ENCODE measurements at places on chromosomes 13 and 19.

DNA sequence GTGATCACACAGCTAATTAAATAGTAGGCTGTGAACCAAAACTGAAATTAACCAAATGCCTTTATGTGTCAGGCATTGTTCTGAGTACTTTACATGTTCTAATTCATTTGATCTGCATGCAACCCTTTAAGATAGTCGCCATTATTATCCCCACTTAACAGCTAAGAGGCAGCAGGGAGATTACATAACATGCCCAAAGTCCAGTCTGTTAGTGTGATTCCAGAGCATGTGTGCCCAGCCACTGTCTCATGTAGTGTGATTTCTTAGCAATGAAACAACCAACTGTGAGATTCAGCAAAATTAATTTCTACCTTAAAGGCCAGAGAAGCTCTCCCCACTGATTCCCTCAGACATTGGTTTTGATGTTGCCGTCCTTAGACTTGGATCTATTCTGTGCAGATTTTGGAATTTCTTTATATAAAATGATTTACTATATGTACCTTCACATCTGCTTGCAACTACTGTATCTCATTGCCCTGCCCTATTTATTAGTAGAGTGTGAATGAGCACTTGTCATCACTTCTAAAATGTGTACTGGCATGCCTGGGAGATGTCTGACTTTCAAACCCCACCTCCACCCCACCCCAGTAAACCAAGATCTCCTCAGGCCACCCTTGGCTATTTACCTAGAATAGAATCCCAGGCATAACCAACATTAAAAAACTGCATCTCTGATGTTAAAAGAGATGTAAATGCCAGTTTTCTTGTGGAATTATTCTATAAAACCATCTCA is 41.2 kb downstream of the POLR1D start:
- no peak for DNase-seq

- no peak for DNase-seq
Observed at GRCh38 chr13:114109641-114110041, 22.8 kb downstream of the RASA3 start.

DNA sequence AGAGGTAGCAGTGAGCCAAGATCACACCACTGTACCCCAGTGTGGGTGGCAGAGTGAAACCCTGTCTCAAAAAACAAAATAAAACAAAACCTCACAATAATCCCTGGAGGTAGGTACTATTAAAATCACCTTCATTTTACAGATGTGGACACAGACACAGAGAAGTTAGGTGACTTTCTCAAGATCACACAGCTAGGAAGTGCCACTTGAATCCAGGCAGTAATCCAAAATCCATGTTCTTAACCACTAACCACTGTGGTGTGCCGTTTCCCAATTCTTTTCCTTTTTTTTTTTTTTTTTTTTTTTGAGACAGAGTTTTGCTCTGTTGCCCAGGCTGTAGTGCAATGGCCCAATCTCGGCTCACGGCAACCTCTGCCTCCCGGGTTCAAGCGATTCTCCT is 9.0 kb downstream of the PPP1R14A start:
- no peak for DNase-seq

DNA sequence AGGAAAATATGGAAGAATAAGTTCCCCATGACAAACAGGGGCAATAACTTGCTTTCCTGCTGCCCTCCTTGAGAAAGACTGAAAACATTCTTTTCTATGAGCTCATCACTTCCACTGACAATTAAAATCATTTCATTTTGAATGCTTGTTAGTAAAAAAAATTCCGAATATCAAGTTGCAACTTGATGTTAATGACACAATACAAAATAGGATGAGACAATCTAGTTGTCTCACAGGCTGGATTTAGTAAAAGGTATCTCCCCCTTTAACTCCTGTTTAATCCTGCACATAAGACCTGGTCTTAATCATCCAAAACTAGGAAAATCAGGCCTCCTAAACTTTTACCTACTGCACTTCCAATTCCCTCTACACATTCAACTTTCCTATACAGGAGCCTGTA is 24.7 kb downstream of the IRS2 start:
- no peak for DNase-seq

GRCh38 chr19:9940778-9941177 is 4.5 kb upstream of the OLFM2 start:
- DNase-seq, result no peak

- DNase-seq, result no peak
Observed at GRCh38 chr13:91248249-91248648, 99.2 kb upstream of the MIR17HG start.

DNA sequence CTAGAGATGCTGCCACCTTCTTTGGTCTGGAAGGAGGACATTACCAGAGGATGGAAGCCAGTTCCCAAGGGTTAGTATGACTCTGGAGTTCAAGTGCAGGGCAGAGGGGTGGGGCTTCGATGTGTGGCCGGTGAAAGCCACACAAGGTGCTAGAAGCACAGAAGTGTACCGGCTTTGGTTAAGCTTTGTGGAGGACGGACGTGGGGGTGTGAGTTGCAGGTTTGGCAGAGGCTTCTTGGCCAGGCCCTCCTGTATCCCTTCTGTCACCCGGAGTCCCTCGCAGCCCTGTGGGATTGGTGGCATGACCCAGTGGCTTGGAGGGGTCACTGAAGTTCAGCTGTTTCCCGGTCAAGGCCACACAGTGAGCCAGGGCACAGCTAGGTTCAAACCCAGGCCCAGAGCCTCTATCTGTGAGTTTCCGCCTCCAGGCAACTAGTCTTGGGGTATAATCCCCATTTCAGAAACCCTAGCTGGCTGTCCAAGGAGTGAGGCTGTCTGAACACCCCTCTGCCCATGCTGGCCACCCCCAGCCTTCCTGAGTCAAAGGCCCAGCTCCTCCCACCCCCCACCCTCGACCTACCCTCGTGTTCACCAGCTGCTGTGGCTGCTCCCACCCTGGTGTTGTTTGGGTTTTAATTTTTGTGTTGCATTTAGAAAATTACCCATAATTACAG is 4.6 kb upstream of the SSBP4 start:
- DNase-seq, result no peak

GRCh38 chr13:102395174-102395573 is 6.7 kb downstream of the FGF14 start:
- no peak for DNase-seq

- no peak for DNase-seq
Observed at GRCh38 chr13:113065406-113066141, 40.0 kb upstream of the F7 start.

DNA sequence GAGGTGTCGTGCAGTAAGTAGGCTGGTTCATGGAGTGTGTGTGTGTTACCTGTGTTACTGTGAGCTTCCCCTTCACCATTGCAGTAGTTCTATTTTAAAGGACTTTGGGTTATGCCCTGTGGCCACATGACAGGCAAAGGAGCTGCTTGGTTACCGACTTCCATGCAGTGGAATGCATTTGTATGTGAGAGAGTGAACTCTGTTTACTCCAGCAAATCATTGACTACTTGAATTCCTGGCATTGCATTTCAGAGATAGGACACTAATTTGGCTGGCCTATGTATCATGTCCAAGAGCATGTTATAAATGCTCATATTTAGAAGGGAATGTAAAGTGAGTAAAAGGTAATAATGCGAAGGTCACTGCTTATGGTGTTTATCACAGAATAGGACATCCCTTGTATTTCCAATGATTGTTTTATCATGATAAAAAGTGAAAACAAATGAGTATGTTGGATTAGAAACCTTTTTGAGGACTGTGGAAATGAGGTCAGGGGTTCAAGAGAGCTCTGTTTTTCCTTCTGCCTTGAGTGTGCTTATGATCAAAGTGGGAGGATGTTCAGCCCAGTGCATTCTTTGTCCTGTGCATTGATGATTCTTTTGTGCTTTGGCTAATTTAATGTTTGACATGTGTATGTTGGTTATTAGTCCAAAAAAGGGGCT is 156.5 kb downstream of the LMO7 start:
- DNase-seq, result no peak

- DNase-seq, result no peak
Observed at GRCh38 chr19:4844348-4845179, 13.1 kb upstream of the TICAM1 start.

GRCh38 chr13:58472483-58472882 is 840.9 kb downstream of the PCDH17 start:
- no peak for DNase-seq

DNA sequence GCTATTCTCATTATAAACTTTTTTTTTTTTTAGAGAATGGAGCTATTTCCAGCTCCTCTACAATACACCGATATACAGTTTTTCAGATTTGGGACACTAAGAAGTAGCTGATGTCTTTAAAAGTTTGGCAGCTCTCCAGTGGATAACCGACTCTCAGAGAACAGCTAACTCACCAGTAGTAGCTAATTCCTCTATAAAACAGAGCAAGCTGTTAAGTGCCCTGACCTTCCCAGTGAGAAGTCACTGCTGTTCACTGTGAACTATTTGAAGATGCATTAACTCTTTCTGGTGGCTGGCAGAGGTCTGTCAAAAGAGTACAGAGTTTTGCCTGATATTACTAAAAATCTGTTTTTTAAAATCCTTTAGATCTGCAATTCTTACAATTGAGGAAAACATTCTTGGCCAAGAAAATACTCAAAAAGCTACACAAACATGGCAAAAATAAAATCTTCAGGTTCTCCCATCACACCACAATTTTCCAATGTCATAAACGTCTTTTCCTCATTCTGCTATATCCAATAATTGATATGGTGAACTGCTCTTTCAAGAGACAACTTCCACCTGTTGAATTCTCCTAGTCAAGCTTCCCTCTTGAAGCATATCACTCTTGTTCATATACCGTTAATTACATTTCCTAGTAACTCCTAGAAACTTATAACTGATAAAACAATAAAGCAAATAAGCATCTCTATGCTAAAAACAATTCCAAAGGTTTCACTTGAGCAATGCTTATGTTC is 44.2 kb downstream of the TBC1D4 start:
- no peak for DNase-seq

DNA sequence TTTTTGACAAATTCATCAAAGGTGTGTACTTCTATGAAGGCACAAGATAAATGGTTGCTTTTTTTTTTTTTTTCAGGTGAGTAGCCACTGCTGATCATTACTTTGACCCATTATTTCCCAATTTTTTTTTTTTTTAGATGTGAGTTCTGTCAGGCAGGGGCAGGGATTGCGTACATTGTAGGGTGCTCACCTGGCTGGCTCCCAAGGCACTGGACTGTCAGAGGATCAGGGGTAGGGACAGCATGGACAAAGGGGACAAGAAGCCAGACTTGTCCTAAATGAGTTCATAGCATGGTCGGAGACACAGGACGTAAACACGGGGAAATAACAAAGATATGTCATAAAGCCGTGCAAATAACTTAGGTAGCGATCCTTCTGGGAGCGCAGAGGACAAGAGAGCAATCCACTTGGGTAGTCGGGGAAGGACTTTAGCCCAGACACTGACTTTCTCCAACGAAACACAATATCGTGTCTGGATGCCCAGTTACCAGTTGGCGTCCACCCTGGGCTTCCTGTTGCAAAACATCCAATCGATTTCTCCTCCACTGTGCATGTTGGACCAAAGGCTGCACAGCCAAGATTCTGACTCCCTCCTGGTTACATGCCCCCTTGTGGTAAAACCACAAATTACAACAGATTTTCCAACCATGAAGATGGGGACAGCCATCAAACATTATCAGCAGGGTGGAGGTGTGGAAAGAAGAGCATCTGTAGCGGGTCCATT is 27.5 kb upstream of the KATNAL1 start:
- peak; percentile 54 for DNase-seq

GRCh38 chr13:73683746-73684145 is 450.5 kb downstream of the KLF12 start:
- DNase-seq, result no peak

DNA sequence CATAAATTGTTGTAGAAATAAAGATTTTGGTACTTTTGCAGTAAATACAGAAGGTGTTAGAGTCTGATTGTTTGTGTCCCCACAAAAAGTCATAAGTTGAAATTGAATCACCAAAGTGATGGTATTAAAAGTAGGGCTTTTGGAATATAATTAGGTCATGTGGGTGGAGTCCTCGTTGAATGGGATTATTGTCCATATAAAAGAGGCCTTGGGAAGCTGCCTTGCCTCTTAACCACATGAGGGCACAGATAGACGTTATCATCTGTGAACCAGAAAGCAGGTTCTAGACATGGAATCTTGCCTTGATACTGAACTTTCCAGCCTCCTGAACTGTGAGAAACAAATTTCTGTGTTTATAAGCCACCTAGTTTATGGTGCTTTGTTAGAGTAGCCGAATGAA is 186.8 kb downstream of the PRR20E start:
- no peak for DNase-seq

DNA sequence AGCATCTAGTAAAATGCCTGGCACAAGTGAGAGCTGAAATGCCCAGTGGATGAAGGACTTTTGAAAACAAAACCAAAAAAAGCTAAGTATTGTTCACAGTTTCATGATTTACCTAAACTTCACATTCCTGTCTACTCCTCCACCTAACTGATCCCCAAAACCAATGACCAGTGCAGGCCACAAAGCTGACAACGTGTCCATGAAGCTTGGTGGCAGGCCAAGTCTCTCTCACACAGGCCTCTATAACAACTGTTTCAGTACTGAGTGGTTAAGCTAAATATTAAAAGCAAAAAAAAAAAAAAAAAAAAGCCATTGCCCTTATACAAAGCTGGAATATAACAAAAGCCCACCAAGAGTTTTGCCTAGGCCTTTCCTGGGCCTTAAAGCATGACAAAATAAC is 36.4 kb downstream of the STK24 start:
- no peak for DNase-seq

- no peak for DNase-seq
Observed at GRCh38 chr19:12314553-12314952, 18.9 kb downstream of the ZNF563 start.

DNA sequence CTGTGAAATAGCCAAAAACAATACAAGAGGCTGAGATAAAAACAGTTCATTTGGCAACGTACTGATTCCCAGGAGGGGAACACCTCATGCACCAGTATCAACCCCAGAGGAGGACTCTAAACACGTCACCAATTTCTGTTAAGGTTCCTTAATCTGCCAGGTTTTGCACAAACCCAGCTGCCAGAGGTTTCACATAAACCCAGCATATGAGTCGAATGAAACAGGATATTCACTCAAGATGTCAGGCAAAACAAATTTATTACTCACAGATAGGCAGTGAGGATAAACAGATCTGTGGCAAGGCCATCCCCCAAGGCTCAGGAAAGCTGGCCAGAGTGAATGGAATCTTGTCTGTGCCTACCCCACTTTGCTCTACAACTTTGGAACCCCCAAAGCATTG is 210.9 kb downstream of the GPC5 start:
- DNase-seq, result no peak

DNA sequence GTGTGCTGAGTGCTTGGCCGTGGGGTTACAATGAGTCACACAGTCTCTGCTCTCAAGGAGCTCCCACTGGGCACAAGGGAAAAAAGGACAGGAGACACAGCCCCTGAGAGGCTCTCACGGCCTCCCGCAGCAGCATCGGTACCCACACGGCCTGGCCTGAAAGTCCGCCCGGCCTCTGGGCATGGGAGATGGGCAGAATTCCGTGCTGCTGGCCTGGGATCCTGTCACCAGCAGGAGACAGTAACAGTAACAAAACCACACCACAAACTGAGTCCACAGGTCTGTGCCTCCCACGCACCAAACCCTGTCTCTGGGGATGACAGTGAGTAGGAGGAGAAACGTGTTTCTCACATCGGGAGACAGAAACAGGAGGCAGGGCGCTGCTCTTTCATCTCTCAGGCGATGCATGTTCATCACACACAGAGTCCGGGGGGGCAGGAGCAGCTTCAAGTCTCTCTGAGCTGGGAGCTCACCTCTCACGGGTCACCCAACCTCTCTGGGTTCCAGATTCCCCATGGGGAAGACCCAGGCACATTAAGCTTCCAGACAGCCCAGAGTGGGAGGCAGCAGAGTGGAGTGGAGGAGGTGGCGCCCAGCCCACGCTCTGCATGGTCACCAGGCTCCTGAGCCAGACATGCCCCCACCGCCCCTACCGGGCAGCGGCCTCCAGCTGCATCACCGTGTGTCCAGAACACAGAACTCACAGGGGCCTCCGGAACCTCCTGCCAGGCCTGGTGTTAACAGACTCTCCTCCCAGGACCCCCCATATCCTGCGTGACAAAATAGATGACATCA is 124.7 kb upstream of the VSTM2B start:
- no peak for DNase-seq

All from T-helper 1 cell (primary cell).